ENCODE measurements at places on chromosomes 6 and 20.

- no peak for DNase-seq
Observed at GRCh38 chr6:81857812-81858211, 105.3 kb upstream of the TENT5A start.

DNA sequence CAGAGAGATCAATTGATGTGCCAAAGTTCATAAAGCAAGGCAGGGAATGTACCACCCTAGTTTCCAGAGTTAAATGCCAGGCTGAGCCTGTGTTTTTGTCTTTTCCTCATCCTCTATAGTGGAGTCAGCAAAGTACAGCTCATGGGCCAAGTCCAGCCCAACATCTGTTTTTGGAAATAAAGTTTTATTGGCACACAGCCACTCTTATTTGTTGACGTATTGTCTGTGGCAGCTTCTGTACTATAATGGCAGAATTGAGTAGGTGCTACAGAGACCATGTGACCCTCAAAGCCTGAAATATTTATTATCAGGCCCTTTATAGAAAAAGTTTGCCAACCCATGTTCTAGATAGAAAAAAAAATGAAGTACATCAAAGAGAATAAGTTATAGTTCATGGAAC lies 187.0 kb downstream of the TSHZ2 start:
- no peak for DNase-seq

- DNase-seq = no peak
Observed at GRCh38 chr6:17472653-17473183, 79.3 kb downstream of the CAP2 start.

DNA sequence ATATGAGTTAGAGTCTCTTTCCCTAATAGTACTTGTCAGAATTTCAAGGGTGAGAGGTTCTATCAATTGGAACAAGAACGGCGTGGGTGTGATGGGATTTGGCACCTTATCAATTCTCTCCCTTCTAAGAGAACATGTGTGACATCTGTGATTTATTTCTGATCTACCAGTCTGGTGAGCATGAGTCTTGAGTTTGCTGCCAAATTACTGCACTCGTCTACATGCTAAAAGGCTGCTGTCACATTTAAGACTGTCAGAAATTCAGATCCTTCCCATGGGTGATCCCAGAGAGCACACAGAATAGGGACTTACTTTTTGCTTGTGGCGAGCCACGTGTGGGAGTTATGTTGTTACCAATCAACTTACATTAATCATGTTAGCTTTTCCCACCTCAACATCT lies 370.2 kb upstream of the SASH1 start:
- DNase-seq = no peak

DNA sequence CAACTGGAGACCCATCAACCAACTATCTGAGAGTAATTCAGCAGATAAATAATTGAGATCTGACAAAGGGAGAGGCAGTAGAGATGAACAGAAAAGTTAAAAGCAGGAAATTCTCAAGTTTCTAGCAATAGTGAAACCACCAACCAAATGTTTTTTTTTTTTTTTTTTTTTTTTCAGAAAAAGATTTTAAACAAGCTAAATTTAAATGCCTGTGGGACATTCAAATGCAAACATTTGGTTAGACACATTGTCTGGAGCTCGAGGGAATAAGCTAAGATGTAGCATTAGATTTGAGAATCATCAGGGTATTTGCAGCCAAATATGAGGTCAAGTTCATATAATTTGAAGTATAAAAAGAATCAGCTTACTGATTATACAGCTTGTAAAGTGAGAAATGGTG lies 16.4 kb downstream of the RANBP9 start:
- no peak for DNase-seq

DNA sequence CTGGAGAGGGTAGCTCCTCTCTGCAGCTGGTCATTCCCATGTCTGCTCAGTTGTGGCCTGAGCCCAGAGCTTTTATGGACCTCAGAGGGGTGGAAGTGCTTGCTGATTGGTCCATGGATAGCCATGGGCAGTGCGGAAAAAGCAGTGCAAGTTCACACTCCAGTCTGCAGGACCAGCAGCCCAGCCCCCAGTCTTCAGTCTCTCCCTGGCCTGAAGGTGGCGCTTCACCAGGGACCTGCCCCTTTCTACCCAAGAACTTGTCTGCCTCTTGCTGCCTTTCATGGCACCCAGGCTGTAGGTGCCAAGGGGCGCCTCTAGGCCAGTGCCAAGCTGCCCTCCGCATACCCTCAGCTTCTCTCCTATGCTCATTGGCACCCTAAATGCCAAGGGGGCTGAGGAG lies 91.0 kb downstream of the TBXT start:
- no peak for DNase-seq

DNA sequence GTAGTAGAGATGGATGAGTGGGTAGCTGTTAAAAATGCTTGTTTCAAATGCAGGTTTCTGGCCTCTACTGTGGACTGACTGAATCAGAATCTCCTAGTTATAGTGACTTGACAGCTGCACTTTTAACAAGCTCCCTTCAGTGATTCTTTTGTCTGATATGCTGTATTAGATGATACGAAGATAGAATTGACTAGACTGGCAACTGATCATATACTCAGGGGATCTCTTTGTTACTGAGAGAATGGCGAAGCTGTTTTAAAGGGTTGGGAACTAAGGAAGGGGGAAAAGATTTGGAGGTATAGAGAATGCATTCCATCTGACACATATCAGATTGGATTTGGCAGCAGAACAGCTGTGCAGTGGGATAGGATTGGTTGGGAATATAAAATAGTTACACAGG lies 7.0 kb downstream of the ENPP4 start:
- DNase-seq = no peak

GRCh38 chr6:157989541-157990289 lies 8.1 kb downstream of the SYNJ2 start:
- DNase-seq = no peak

DNA sequence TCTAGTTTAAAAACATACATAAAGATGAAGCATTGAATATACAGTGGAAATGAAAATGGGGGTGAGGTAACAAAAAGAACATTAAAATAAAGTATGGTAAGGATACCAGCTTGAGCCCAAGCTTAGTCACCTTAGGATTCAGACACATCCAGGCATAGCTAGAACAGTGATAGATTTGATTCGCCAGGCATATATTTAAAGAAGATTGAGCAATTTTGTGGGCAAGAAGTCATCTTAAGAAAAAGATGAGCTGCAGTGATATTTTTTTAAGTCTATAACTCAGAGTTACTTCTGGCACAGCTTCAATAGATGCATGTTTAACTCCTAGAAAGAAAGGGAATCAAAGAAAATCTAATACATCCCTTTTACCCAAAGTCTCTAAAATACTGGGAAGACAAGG lies 97.9 kb downstream of the BMP5 start:
- DNase-seq = no peak

DNA sequence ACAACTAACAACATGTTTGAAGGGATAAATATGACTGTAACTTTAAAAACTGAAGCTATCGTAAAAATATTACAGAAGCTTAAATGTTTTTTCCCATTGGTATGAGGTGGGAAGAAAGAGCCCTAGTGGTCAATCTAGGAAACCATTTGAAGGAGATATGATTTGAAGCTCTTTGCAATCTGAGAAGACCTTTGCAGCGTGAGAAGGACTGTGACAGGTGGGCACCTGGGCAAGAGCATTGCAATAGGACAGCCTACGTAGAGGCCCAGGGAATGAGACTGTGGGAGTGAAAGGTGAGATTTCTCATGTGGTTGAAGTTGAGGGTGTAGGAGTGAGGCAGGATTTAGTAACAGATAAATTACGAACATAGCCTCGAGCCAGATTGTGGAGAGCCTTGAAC lies 108.0 kb upstream of the PDE7B start:
- no peak for DNase-seq

DNA sequence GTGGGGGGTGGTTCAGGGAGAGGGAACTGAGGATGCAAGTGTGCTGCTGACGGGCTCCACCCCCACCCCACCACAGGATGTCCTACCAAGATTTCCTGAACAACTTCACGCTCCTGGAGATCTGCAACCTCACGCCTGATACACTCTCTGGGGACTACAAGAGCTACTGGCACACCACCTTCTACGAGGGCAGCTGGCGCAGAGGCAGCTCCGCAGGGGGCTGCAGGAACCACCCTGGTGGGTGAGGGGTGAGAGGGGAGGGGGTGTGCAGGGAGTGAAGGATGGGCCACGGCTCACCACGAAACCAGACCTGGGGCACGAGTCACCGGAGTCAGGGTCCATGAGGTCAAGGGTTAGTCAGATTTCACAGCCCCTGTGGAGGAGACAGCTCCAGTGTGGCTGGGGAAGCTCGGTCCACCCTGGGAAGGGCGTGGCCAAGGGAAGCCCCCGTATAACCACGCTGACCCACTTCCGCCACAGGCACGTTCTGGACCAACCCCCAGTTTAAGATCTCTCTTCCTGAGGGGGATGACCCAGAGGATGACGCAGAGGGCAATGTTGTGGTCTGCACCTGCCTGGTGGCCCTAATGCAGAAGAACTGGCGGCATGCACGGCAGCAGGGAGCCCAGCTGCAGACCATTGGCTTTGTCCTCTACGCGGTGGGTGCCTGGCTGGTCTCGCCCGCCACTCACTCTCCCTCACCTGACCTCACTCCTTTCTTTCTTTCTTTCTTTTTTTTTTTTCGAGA lies 18.3 kb downstream of the CAPN11 start:
- DNase-seq = no peak

GRCh38 chr20:22675341-22675740 lies 91.0 kb upstream of the FOXA2 start:
- no peak for DNase-seq

DNA sequence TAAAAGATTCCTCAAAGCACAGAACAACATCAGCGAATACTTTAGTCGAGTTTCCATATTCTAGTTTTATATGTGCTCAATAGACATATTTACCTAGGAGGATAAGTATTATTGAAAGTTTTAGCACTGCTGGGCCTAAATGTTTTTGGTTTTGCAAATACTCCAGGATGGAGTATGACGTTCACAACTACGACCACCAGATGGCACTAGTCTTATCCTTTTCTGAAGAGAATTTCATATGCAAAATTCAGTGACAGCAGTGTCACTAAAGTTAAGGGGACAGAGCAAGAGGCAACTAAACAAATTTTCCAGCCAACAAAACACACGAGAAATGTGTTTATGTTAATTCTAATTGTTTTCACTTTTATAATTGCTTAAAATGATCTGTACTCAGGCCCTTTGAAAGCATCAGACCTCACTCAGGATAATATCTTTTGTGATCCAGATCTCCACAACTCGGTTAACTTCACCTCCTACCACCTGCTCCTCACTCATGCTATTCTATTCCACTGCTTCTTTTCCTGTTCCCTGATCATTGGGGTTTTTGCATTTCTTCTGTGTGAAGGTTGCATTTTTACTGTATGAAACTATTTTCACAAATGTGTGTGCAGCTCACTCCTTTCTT lies 220.8 kb downstream of the TRDN start:
- peak; percentile 24 for DNase-seq

DNA sequence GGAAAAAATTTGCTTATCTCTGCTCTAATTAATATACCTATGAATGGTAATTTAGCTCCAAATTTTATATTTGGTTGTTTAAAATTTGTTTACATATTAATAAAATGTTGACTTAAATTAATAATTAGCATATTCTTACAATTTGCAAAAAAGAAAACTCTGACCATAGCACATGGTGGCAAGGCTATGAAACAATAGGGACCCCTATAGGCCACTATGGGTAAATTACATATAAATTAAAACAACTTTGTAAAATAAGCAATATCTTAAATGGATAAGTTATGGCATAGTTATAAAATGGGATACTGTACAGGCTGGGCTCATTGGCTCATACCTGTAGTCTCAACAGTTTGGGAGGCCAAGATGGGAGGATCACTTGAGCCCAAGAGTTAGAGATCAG lies 76.0 kb downstream of the MKKS start:
- no peak for DNase-seq

- peak; percentile 68 for DNase-seq
Observed at GRCh38 chr6:30810813-30811339, 66.5 kb upstream of the IER3 start.

DNA sequence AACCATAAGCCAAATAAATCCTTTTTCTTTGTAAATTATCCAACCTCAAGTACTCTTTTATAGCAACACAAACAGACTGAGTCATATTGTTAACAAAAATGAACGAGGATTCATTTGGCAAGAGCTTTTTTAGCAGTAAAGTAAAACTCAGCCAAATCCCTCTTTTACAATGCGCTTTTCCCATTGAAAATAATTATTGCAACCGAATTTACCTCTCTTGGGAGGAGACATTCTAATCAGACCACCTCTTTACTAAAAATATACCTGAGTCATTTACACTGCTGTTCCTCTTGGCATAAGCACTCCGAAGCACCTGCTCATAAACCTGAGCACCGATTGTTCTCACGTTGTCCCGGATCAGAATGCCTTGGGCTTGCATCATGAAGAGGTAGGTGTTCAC lies 57.4 kb downstream of the B4GALT5 start:
- DNase-seq = no peak

- no peak for DNase-seq
Observed at GRCh38 chr6:109964949-109965348, 13.2 kb upstream of the GPR6 start.

- no peak for DNase-seq
Observed at GRCh38 chr20:644692-645317, 8.2 kb downstream of the SRXN1 start.

DNA sequence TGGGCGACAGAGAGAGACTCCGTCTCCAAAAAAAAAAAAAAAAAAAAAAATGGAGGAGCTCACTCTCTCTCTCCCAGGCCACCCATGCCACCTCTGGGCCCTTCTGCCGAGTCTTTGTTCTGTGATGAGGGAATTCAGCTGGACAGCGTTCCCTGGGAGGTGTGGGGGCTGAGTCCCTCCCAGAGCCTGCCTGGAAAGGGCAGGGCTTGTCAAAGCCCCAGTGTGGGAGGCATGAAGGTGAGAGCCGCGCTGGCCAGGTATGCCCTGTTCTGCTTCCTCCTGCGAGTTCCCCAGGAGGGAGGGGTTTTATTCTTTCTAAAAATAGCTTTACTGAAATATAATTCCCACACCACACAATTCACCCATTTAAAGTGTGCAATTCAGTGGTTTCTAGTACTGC lies 69.6 kb downstream of the TMEM242 start:
- no peak for DNase-seq

DNA sequence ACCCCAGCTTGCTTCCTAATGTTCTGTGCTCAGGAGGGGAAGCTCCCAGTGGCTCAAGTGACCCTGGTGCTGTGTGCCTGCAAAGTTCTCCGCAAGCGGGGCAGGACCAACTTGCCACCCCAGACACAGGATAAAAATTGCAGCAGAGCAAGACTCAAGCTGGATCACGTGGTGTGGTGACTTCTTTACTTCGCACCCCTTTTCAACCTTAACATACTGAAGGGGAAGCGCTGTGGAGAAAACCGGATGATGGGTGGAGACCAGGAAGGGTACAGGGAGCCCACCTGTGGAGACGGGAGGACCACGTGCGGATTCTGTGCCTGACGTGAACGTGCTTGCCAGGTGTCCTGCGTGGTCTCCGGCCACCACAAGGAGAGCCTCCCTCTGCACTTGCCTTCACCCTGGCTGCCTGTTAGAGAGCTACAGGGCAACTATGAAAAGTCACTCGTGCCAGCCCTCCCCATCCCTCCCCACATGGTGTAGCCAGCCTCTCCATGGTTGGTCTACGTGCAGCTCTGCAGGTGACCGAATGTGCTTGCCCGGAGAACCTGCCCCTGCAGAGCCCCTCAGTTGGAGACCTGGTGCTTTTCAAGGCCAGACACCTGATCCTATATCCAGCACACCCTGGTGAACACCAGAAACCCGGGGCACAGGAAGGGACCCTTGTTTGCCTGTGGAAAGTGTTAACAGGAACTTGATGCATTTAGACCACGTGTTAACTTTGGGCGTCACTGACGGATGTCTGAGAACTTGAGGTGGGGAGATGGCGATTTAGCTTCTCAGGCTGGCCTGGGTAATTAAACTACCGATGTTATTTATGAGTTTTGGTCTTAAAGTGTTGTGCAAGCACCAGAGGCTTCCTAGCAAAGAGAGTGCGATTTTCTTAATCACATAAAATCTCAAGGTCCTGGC lies 23.9 kb upstream of the DACT2 start:
- no peak for DNase-seq
